ENCODE measurements at places on chromosomes 13 and 19. TPM values are rescaled to one million over a fixed set of nuclear protein-coding genes. Genes with fewer than 3 reads are reported as not detected.

ZNF730 gene
- 4.1 TPM for total RNA-seq

STARD13 gene
- 41.0 TPM for total RNA-seq

HDGFL2 gene
- total RNA-seq, result 51.7 TPM

SPRED3 gene
- total RNA-seq, result 4.6 TPM

NOP53 gene
- 108 TPM for total RNA-seq

APC2 gene
- total RNA-seq, result 3.9 TPM

PABPC3 gene
- 0.18 TPM for total RNA-seq

PPM1N gene
- not detected for total RNA-seq

ZNF426 gene
- total RNA-seq, result 15.7 TPM

ZNF667 gene
- not detected for total RNA-seq

SWSAP1 gene
- 1.5 TPM for total RNA-seq

NFIX gene
- 98.9 TPM for total RNA-seq

KLC3 gene
- not detected for total RNA-seq

TMPRSS9 gene
- 0.15 TPM for total RNA-seq

DAZAP1 gene
- total RNA-seq, result 81.1 TPM

TMC4 gene
- total RNA-seq, result 3.2 TPM

RPL13A gene
- 1,771 TPM for total RNA-seq

ANKRD24 gene
- total RNA-seq, result 0.47 TPM

ZNF626 gene
- total RNA-seq, result 18.5 TPM

PLIN5 gene
- total RNA-seq, result not detected

NLRP11 gene
- total RNA-seq, result not detected

NKPD1 gene
- 0.13 TPM for total RNA-seq

PSG5 gene
- total RNA-seq, result not detected

C19orf81 gene
- 4.3 TPM for total RNA-seq

SLC5A5 gene
- total RNA-seq, result not detected

SLC46A3 gene
- total RNA-seq, result 14.7 TPM

CEBPA gene
- total RNA-seq, result 1.7 TPM

SH2D3A gene
- total RNA-seq, result 0.52 TPM

TEAD2 gene
- total RNA-seq, result 63.8 TPM

CEACAM16 gene
- total RNA-seq, result not detected

CEACAM20 gene
- total RNA-seq, result not detected

ETV2 gene
- 1.6 TPM for total RNA-seq

POMP gene
- 82.6 TPM for total RNA-seq

IL11 gene
- total RNA-seq, result 3.1 TPM

FPR3 gene
- total RNA-seq, result not detected

KLK10 gene
- total RNA-seq, result not detected

SRRM5 gene
- 0.27 TPM for total RNA-seq

MATK gene
- total RNA-seq, result not detected

OR7C1 gene
- total RNA-seq, result not detected

SSC5D gene
- total RNA-seq, result 50.0 TPM

FCER2 gene
- not detected for total RNA-seq

LPAR2 gene
- total RNA-seq, result 9.5 TPM

PTPRH gene
- 0.54 TPM for total RNA-seq
